Mesangial cell (primary cell): ENCODE measurements at places on chromosomes 12 and 14. TPM values are rescaled to one million over a fixed set of nuclear protein-coding genes. Genes with fewer than 3 reads are reported as not detected.

Gene NFATC4
- 15.3 and 30.9 TPM in 2 replicates for total RNA-seq

Gene GPR68
- total RNA-seq = 0.89 and 0.98 TPM in 2 replicates

Gene AGAP2
- 0.25 TPM in 1 of 2 replicates, not detected in the other for total RNA-seq

Gene TMEM119
- under 0.01 and 2.7 TPM in 2 replicates for total RNA-seq

Gene CELA1
- total RNA-seq = not detected in 2 replicates
